ENCODE measurements at places on chromosomes 4 and X. TPM values are rescaled to one million over a fixed set of nuclear protein-coding genes. Genes with fewer than 3 reads are reported as not detected.

The RAB40A gene
- 0.07 TPM for total RNA-seq

The CYTL1 gene
- total RNA-seq = not detected

The AFF2 gene
- total RNA-seq = 1.7 TPM

The CLGN gene
- not detected for total RNA-seq

The RAB9B gene
- 0.22 TPM for total RNA-seq

The MSX1 gene
- not detected for total RNA-seq

The PRKX gene
- 57.6 TPM for total RNA-seq

The SHROOM3 gene
- 0.12 TPM for total RNA-seq

The FAM47A gene
- not detected for total RNA-seq

The MAGEA6 gene
- total RNA-seq = not detected

The ATP1B4 gene
- not detected for total RNA-seq

The NPY2R gene
- not detected for total RNA-seq

The GPR173 gene
- total RNA-seq = not detected

The FMR1NB gene
- not detected for total RNA-seq

The CNGA2 gene
- not detected for total RNA-seq

The GDPD2 gene
- not detected for total RNA-seq

The SMR3A gene
- total RNA-seq = not detected

The SSX2B gene
- not detected for total RNA-seq

The PNCK gene
- total RNA-seq = 0.30 TPM

The ZAR1 gene
- total RNA-seq = not detected

The SOD3 gene
- total RNA-seq = not detected

The IL2RG gene
- 144 TPM for total RNA-seq

The KCTD8 gene
- total RNA-seq = not detected

The PASD1 gene
- not detected for total RNA-seq

The ATP11C gene
- 18.3 TPM for total RNA-seq

The LUZP4 gene
- not detected for total RNA-seq

The ERVMER34-1 gene
- 0.32 TPM for total RNA-seq

The DMRTC1 gene
- not detected for total RNA-seq

The CSN1S1 gene
- total RNA-seq = not detected

The PDE5A gene
- total RNA-seq = 0.41 TPM

The RAB40AL gene
- total RNA-seq = 0.21 TPM

The BEND2 gene
- not detected for total RNA-seq

The TASL gene
- total RNA-seq = 1.1 TPM

The SUV39H1 gene
- total RNA-seq = 31.9 TPM

The DUX4 gene
- not detected for total RNA-seq

The BANK1 gene
- total RNA-seq = 0.07 TPM

The ASB9 gene
- total RNA-seq = 0.48 TPM

The ESX1 gene
- total RNA-seq = not detected

The NDNF gene
- not detected for total RNA-seq

The SPANXA2 gene
- not detected for total RNA-seq

The TLR1 gene
- total RNA-seq = 4.2 TPM

The CWH43 gene
- total RNA-seq = not detected

The ARAP2 gene
- total RNA-seq = 29.6 TPM

The IL13RA2 gene
- total RNA-seq = not detected

The CCDC120 gene
- 2.2 TPM for total RNA-seq

The TMPRSS11B gene
- not detected for total RNA-seq

The BOD1L1 gene
- 24.2 TPM for total RNA-seq

The EDNRA gene
- not detected for total RNA-seq

The CABS1 gene
- total RNA-seq = not detected

The RAB39B gene
- total RNA-seq = 11.6 TPM

The TEX13D gene
- total RNA-seq = 0.07 TPM

The RHOXF2B gene
- not detected for total RNA-seq

The TSPAN7 gene
- 1.8 TPM for total RNA-seq

The RPS6KA3 gene
- total RNA-seq = 27.9 TPM

The SFRP2 gene
- not detected for total RNA-seq

Data from activated naive CD4-positive, alpha-beta T cell treated with anti-CD3 and anti-CD28 coated beads for 36 hours (primary cell).